Mesothelial cell of epicardium (in vitro differentiated cells): ENCODE measurements at places on chromosomes 7 and 10. TPM values are rescaled to one million over a fixed set of nuclear protein-coding genes. Genes with fewer than 3 reads are reported as not detected.
A peak's percentile ranks its signal among the peaks of the same experiment; 100 is the strongest.

- peaks cover 13% of the 10 kb centered on the region for H3K4me1 ChIP-seq
- no peak for DNase-seq
- peaks cover 2% of the 10 kb centered on the region for H3K36me3 ChIP-seq
- H3K4me3 ChIP-seq, result no peak overlapping the region
- no peaks in the 10 kb centered on the region for H3K27me3 ChIP-seq
- H3K27ac ChIP-seq, result no peak overlapping the region
These were observed 189.4 kb downstream of the KCNMA1 start for GRCh38 chr10:77448226-77448625.

DNA sequence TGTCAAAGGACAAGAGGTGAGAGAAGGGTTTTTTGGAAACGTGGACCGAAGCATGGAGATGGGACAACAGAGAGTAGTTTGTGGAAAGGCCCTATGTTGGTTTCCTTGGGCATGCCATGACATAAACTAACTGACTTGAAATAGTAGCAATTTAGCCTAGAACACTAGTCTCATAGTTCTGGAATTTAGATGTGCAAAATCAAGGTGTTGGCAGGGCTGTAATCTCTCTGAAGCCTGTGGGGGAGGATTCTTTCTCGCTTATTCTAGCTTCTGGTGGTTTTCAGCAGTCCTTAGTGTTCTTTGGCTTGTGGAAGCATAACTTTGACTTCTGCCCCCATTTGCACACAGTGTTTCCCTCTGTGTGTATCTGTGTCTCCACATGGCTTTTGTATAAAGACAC lies 283.4 kb downstream of the GFRA1 start:
- no peak for DNase-seq
- peaks cover 7% of the 10 kb centered on the region for H3K36me3 ChIP-seq
- peaks cover 23% of the 10 kb centered on the region for H3K27me3 ChIP-seq
- no peaks in the 10 kb centered on the region for H3K4me1 ChIP-seq
- no peak overlapping the region for H3K4me3 ChIP-seq

GRCh38 chr10:131973160-131973951 lies 8.4 kb downstream of the BNIP3 start:
- H3K4me3 ChIP-seq, result no peak overlapping the region
- H3K27ac ChIP-seq, result no peak overlapping the region
- DNase-seq, result no peak
- H3K4me1 ChIP-seq, result peaks cover 15% of the 10 kb centered on the region

Gene CYP2C18
- total RNA-seq, result not detected in 3 replicates

Gene TMEM196
- not detected in 3 replicates for total RNA-seq

DNA sequence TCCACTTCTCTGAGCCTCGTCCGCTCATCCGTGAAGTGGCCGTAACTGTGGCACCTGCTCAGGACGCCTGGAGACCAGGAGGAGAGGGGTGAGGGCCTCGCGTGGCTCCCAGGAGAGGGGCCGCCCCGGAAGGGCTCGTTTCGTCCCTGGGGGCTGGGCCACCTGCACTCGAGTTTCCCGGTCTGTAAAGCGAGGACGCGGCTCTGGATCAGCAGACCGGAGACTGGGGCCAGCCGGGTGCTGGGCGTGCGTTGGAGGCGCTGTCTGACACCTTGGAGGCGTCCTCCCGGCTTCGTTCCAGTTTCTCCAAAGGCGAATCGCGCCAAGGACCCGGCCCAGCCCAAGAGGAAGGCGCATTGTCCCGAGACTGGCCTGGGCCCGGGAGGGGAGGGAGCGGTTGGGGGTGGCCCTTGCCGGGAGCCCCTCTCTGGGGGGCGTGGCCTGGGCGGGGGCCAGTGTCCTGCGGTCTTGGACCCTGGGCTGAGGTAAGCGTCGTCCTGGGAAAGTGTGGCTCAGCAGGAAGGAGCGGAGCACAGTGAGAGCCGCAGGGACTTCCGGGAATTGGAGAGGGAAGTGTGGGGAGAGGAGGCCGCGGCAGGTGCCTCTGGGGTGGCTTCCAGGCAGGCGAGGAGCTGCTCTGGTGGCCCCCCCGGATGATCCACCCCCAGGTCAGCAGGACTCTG lies 89.6 kb downstream of the FOXL3 start:
- peak; percentile 23 for DNase-seq
- no peak overlapping the region for H3K27ac ChIP-seq

Gene TDRD1
- total RNA-seq, result not detected in 3 replicates

GRCh38 chr7:40749877-40750276 lies 615.1 kb downstream of the SUGCT start:
- no peaks in the 10 kb centered on the region for H3K27me3 ChIP-seq
- H3K4me1 ChIP-seq, result peaks cover 27% of the 10 kb centered on the region
- DNase-seq, result no peak

DNA sequence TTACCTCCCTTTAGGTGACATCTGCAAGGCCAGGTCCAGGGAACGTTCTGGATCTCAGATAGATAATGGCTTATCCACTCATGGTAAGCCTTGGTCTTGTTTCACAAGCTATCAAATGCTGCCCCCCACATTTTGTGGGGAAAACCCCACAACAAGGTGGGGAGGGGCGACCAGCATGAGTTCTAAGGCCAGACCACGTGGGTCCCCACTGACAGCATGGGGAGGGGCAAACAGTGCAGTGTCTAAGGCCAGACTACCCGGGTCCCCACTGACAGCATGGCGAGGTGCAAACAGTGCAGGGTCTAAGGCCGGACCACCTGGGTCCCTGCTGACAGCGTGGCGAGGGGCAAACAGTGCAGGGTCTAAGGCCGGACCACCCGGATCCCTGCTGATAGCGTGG lies 102.8 kb downstream of the DIP2C start:
- no peaks in the 10 kb centered on the region for H3K27me3 ChIP-seq
- H3K4me1 ChIP-seq, result peaks cover 44% of the 10 kb centered on the region
- no peak for DNase-seq
- H3K36me3 ChIP-seq, result no peaks in the 10 kb centered on the region
- H3K4me3 ChIP-seq, result no peak overlapping the region
- H3K27ac ChIP-seq, result no peak overlapping the region

Gene DNAJC2
- total RNA-seq, result 31.1 to 36.0 TPM (median 31.1 TPM) in 3 replicates

- H3K4me3 ChIP-seq, result no peak overlapping the region
- no peaks in the 10 kb centered on the region for H3K36me3 ChIP-seq
- peaks cover 59% of the 10 kb centered on the region for H3K4me1 ChIP-seq
- H3K27me3 ChIP-seq, result no peaks in the 10 kb centered on the region
- H3K27ac ChIP-seq, result no peak overlapping the region
- DNase-seq, result no peak
These were observed 3.7 kb downstream of the ITPRIP start for GRCh38 chr10:104334561-104334960.

Gene ADCY1
- total RNA-seq, result 3.1 to 4.7 TPM (median 4.5 TPM) in 3 replicates

Gene CADPS2
- total RNA-seq, result 1.9 to 2.7 TPM (median 2.3 TPM) in 3 replicates

DNA sequence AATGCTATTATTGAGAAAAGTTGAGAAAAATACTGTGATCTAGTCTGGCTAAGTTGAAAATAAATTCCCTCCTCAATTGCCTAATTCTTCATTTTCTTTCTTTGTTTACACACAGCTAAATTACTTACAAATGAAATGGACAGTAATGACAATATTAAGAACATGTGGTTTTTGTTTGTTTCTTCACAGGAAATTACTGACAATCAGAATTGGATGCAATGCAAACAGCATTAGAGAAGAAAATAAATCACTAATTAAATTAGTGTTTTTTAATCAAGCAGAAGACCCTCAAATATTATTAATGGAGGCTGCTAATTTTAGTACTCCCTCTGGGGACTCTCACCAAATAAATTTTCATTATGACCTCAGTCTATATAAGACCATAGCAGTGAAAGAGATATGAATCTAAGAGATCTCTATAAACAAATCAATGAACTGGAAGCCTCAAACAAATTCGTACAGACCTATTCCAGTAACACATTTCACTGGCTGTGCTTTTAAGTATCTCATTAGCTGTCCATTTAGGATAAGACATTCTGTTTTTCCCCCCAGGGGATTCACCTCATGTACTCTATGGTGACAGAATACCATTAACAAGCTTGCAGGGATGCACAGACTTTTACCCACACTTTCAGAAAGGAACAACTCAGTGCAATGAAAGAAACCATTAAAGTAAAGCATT lies 202.0 kb upstream of the DGKB start:
- H3K36me3 ChIP-seq, result no peaks in the 10 kb centered on the region
- H3K27me3 ChIP-seq, result no peaks in the 10 kb centered on the region
- no peak overlapping the region for H3K4me3 ChIP-seq
- no peak for DNase-seq
- H3K27ac ChIP-seq, result no peak overlapping the region
- peaks cover 8% of the 10 kb centered on the region for H3K4me1 ChIP-seq

- H3K4me3 ChIP-seq, result no peak overlapping the region
- no peaks in the 10 kb centered on the region for H3K36me3 ChIP-seq
- H3K4me1 ChIP-seq, result peaks cover 2% of the 10 kb centered on the region
- H3K27ac ChIP-seq, result no peak overlapping the region
These were observed 1.0 kb upstream of the LYZL2 start for GRCh38 chr10:30630571-30630970.

DNA sequence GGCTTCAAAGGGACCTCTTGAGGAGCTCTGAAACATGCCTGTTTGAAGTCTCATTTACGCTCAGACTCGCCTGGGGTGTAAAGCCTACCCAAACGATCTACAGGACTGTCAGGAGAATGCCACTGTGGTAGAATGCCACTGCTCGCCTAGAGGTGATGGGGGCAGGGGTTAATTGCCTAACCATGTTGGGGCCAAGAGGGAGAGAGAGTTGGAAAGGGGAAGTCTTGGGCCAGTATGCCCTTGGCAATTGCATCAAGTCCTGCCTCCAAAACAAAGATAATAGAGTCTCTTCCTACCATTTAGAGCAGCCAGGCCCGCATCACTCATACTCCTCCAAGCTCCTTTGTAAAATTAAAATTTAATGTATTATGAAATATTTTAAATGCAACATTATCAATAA lies 25.2 kb downstream of the CDK1 start:
- no peaks in the 10 kb centered on the region for H3K27me3 ChIP-seq
- H3K27ac ChIP-seq, result no peak overlapping the region
- H3K4me1 ChIP-seq, result peaks cover 39% of the 10 kb centered on the region
- no peak overlapping the region for H3K4me3 ChIP-seq
- DNase-seq, result no peak

DNA sequence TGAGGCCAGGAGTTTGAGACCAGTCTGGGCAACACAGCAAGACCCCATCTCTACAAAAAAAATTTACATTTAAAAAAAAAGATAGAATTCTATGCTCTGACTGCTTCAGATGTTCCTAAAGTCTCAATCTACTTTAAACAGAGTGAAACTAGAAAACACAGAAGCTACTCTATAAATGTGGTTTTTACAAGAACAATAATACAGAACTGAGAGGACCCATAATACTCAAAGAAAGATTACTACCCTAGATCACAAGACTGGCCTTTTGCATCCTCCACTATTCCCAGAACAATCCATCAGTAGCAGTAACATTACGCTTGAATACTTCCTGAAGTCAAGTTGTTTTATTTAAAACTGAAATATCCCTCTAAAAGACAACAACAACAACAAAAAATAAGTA lies 119.4 kb downstream of the ZFAND4 start:
- no peaks in the 10 kb centered on the region for H3K27me3 ChIP-seq
- H3K36me3 ChIP-seq, result no peaks in the 10 kb centered on the region

GRCh38 chr7:2681929-2682799 lies 5.8 kb upstream of the AMZ1 start:
- H3K27me3 ChIP-seq, result peaks cover 20% of the 10 kb centered on the region
- H3K27ac ChIP-seq, result no peak overlapping the region

- no peaks in the 10 kb centered on the region for H3K36me3 ChIP-seq
- no peaks in the 10 kb centered on the region for H3K27me3 ChIP-seq
- no peak overlapping the region for H3K27ac ChIP-seq
- no peaks in the 10 kb centered on the region for H3K4me1 ChIP-seq
- no peak overlapping the region for H3K4me3 ChIP-seq
These were observed 328.4 kb upstream of the AOAH start for GRCh38 chr7:37052705-37053104.

Gene ABCB4
- total RNA-seq, result 2.1 to 2.3 TPM (median 2.3 TPM) in 3 replicates

DNA sequence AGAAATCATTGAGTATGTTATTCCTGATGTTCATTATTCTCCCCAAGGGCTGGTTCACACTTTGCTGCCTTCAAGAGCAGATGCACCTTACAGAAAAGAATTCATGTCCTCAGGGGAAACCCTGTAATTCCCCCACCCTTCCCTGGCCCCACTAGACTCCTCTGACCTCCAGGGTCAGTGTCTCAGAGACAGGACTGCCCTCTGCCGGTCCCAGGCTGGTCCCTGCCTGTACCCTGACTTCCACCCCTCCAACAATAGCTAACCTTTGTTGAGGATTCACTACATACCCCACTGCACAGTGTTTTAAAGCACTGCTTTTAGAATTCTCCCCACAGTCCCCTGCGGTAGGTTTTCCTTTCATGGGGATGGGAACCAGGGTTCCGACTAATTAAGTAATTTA lies 4.4 kb upstream of the SEPHS1 start:
- H3K36me3 ChIP-seq, result no peaks in the 10 kb centered on the region
- H3K27ac ChIP-seq, result no peak overlapping the region
- peaks cover 23% of the 10 kb centered on the region for H3K4me1 ChIP-seq
- no peak for DNase-seq
- peaks cover 33% of the 10 kb centered on the region for H3K27me3 ChIP-seq

- peaks cover 25% of the 10 kb centered on the region for H3K4me1 ChIP-seq
- no peak overlapping the region for H3K4me3 ChIP-seq
- no peak for DNase-seq
- peaks cover 25% of the 10 kb centered on the region for H3K36me3 ChIP-seq
These were observed 141.6 kb downstream of the HIBADH start for GRCh38 chr7:27520815-27521790.

DNA sequence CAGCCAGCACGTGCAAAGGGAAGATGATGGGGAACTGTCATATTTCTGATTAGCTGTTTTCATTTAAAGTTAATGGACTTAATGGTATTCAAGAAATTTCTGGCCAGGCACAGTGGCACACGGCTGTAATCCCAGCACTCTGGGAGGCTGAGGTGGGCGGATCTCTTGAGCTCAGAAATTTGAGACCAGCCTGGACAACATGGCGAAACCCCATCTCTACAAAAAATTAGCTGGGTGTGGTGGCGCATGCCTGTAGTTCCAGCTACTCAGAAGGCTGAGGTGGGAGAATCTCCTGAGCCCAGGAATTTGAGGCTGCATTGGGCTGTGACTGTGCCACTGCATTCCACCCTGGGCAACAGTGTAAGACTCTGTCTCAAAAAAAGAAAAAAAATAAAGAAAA lies 18.7 kb downstream of the STN1 start:
- no peak overlapping the region for H3K27ac ChIP-seq
- no peak for DNase-seq
- H3K4me3 ChIP-seq, result no peak overlapping the region
- H3K27me3 ChIP-seq, result no peaks in the 10 kb centered on the region
- H3K4me1 ChIP-seq, result peaks cover 19% of the 10 kb centered on the region

Gene OR6V1
- total RNA-seq, result not detected in 3 replicates

GRCh38 chr7:6015917-6016652 lies 7.0 kb downstream of the AIMP2 start:
- peaks cover 18% of the 10 kb centered on the region for H3K4me1 ChIP-seq
- no peak for DNase-seq
- no peak overlapping the region for H3K4me3 ChIP-seq
- H3K27me3 ChIP-seq, result no peaks in the 10 kb centered on the region
- H3K36me3 ChIP-seq, result peaks cover 33% of the 10 kb centered on the region

DNA sequence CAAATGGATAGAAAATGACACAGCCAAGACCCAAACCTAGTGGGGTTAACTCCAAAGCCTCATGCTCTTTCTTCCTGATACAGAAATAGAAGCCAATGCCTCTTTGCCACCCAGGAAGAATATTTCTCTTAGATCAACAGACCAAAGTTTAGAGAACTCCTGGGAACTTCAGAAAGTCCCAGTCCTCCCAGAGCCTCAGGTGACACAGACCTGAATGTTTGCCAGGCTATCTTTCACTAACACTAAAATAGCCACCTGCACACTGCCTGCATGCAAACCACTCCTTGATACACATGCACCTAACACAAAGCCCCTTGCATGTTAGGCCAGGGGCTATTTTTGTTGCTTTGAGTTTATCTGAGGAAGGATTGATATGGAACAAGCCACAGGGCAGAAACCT lies 27.7 kb downstream of the LSM5 start:
- H3K4me3 ChIP-seq, result no peak overlapping the region
- no peaks in the 10 kb centered on the region for H3K27me3 ChIP-seq
- DNase-seq, result no peak
- no peak overlapping the region for H3K27ac ChIP-seq
- H3K4me1 ChIP-seq, result no peaks in the 10 kb centered on the region
- H3K36me3 ChIP-seq, result no peaks in the 10 kb centered on the region
